ENCODE measurements at places on chromosomes 12 and 14.

- H3K36me3 ChIP-seq, result no peaks in the 10 kb centered on the region
- H3K27me3 ChIP-seq, result peaks cover 12% of the 10 kb centered on the region
- DNase-seq, result no peak
- H3K27ac ChIP-seq, result no peak overlapping the region
- H3K4me3 ChIP-seq, result no peak overlapping the region
- H3K4me1 ChIP-seq, result no peaks in the 10 kb centered on the region
These were observed 11.5 kb downstream of the AK7 start for GRCh38 chr14:96403409-96403808.

GRCh38 chr12:52837413-52837741, 3.3 kb upstream of the KRT79 start:
- peaks cover 26% of the 10 kb centered on the region for H3K27me3 ChIP-seq
- H3K36me3 ChIP-seq, result no peaks in the 10 kb centered on the region
- no peak overlapping the region for H3K27ac ChIP-seq
- no peaks in the 10 kb centered on the region for H3K4me1 ChIP-seq
- DNase-seq, result no peak
- H3K4me3 ChIP-seq, result no peak overlapping the region

GRCh38 chr12:47473091-47473490, 232.7 kb downstream of the RPAP3 start:
- H3K27me3 ChIP-seq, result no peaks in the 10 kb centered on the region
- no peak for DNase-seq
- H3K4me1 ChIP-seq, result no peaks in the 10 kb centered on the region
- peaks cover 4% of the 10 kb centered on the region for H3K36me3 ChIP-seq
- no peak overlapping the region for H3K27ac ChIP-seq

DNA sequence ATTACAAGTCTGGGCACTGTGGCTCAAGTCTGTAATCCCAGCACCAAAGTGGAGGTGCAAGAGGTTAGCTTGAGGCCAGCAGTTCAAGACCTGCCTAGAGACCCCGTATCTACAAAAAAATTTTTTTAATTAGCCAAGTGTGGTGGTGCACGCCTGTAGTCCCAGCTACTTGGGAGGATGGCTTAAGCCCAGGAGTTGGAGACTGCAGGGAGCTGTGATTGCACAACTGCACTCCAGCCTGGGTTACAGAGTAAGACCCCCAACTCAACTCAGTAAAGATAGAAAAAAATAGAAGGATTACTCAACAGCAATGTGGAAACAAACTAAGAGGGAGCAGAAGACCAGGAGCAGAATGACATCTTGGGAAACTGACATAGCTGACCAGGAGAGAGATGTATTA, 13.3 kb downstream of the SBNO1 start:
- DNase-seq, result no peak
- no peaks in the 10 kb centered on the region for H3K27me3 ChIP-seq
- no peak overlapping the region for H3K4me3 ChIP-seq
- peaks cover 17% of the 10 kb centered on the region for H3K4me1 ChIP-seq
- H3K36me3 ChIP-seq, result peaks cover 11% of the 10 kb centered on the region

DNA sequence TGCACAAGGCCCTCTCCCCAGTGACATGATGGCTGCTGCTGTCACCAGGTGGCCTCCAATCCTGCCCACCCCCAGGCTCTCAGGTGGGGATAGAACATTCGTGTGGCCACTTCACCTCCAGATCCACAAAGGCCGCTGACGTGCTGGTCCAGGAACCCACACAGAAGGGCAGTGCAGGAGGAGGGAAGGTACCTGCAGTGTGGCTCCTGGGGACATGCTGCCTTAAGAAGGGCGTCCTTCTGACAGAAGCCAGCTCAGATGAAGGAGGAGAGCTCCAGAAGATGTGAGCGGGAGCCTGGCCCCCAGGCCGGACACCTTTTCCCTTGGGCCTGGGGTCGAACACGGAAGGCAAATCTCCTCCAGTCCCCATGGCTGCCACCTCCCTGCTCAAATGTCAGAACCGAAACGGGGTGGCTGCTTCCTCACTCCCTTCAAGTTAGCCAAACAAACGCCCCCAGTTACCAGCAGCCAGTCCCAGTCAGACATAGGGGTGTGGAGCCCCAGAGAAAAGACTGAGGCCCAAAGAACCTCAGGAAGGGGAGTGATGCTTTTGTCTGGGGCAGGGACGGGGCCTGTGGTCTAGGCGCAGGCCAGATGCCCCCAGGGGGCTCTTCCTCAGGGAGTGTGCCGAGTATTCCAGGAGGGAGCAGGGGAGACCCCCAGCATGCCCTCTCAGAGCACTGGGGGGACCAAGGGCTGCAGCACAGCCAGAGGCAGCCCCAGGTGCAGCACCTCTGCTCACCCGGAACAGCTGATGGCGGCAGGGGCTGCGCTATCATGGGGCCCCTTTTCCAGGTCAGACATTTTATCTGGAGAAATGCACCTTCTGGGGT, 155.9 kb downstream of the CALM1 start:
- no peaks in the 10 kb centered on the region for H3K4me1 ChIP-seq
- H3K27ac ChIP-seq, result no peak overlapping the region
- H3K36me3 ChIP-seq, result no peaks in the 10 kb centered on the region
- DNase-seq, result no peak
- no peak overlapping the region for H3K4me3 ChIP-seq
- peaks cover 4% of the 10 kb centered on the region for H3K27me3 ChIP-seq

GRCh38 chr14:21999402-21999801, 325.8 kb upstream of the OR4E1 start:
- H3K36me3 ChIP-seq, result no peaks in the 10 kb centered on the region
- peaks cover 10% of the 10 kb centered on the region for H3K27me3 ChIP-seq
- DNase-seq, result no peak

GRCh38 chr12:42172441-42173210, 28.0 kb upstream of the GXYLT1 start:
- peak overlapping the region; percentile 0 for H3K4me3 ChIP-seq
- H3K36me3 ChIP-seq, result peaks cover 27% of the 10 kb centered on the region
- H3K27ac ChIP-seq, result peak overlapping the region; percentile 2
- DNase-seq, result no peak
- no peaks in the 10 kb centered on the region for H3K27me3 ChIP-seq

GRCh38 chr14:70192915-70193314, 4.2 kb upstream of the SLC8A3 start:
- H3K4me1 ChIP-seq, result peaks cover 5% of the 10 kb centered on the region
- H3K27me3 ChIP-seq, result peaks cover 27% of the 10 kb centered on the region
- H3K36me3 ChIP-seq, result no peaks in the 10 kb centered on the region

GRCh38 chr12:32471591-32472001, 72.2 kb downstream of the FGD4 start:
- no peak overlapping the region for H3K27ac ChIP-seq
- no peak overlapping the region for H3K4me3 ChIP-seq
- H3K27me3 ChIP-seq, result no peaks in the 10 kb centered on the region
- DNase-seq, result no peak
- no peaks in the 10 kb centered on the region for H3K36me3 ChIP-seq

DNA sequence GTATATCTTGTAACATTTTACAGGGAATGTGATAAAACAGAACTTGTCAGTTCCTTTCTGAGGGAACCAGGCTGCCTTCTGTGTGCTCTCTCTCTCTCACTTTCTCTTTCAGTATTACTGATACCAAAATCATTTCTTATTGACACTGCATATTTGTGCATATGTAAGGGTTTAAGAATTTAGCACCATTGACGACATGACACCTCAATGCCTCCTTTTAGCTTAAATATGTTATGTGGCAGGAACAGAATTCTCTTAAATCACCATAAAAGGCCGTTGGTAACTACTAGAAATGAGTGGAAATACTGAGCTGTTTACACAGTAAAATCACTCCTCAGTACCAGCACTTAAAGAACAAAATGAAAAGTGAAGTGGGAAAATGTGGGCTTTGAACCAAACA, 457.7 kb upstream of the SYT1 start:
- H3K4me1 ChIP-seq, result no peaks in the 10 kb centered on the region
- H3K36me3 ChIP-seq, result no peaks in the 10 kb centered on the region
- H3K27ac ChIP-seq, result no peak overlapping the region
- H3K4me3 ChIP-seq, result no peak overlapping the region
- DNase-seq, result no peak

- H3K27me3 ChIP-seq, result peaks cover 21% of the 10 kb centered on the region
- no peaks in the 10 kb centered on the region for H3K36me3 ChIP-seq
- peaks cover 7% of the 10 kb centered on the region for H3K4me1 ChIP-seq
- DNase-seq, result no peak
These were observed 1.8 kb upstream of the CSRP2 start for GRCh38 chr12:76880519-76881023.

- H3K27ac ChIP-seq, result no peak overlapping the region
- no peak overlapping the region for H3K4me3 ChIP-seq
- H3K36me3 ChIP-seq, result no peaks in the 10 kb centered on the region
- peaks cover 4% of the 10 kb centered on the region for H3K4me1 ChIP-seq
- no peak for DNase-seq
These were observed 35.1 kb upstream of the LTBP2 start for GRCh38 chr14:74647061-74647677.

DNA sequence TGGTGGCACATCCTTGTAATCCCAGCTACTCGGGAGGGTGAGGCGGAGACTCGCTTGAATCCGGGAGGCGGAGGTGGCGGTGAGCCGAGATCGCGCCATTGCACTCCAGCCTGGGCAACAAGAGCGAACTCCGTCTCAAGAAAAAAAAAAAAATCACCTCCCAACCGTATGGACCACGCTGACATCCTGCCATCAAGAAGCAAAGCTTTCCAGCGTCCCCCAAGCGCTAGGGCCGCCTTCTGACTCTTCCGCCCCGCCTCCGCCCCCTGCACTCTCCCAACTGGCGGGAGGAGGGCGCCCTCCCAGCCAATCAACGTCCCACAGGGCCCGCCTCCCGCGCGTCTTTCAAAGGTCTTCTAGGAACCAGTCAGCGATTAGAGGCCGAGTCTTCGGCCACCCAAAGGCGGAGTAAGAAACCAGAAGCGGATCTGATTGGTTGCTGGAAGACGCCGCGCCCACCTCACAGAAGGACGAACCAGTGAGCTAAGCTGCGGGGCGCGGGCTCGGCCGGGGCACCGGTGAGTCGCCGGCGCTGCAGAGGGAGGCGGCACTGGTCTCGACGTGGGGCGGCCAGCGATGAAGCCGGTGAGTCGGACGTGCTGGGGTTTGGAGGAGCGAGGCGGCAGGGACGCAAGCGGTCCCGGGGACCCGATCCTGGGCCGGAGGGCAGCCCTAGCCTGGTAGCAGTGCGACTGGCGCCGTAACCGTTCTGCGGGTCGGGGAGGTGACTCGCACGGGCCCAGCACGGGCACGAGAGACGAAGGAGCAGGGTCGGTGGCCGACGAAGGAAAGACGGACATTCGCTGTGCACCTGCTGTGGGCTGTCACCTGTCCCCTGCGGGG, at the start of gene CDKN3:
TSS of gene CDKN3 (plus strand) at position 515 of the 843 bp plus-strand sequence. CDS start at position 577, 62 bp downstream.
- peak within 1 kb of the TSS; percentile 79 for H3K4me3 ChIP-seq
- H3K27me3 ChIP-seq, result peaks cover under 1% of the 10 kb centered on the region
- H3K27ac ChIP-seq, result peak within 1 kb of the TSS; percentile 18
- no peaks in the 10 kb centered on the region for H3K36me3 ChIP-seq
- peaks cover 8% of the 10 kb centered on the region for H3K4me1 ChIP-seq

- H3K36me3 ChIP-seq, result no peaks in the 10 kb centered on the region
- H3K27me3 ChIP-seq, result no peaks in the 10 kb centered on the region
- DNase-seq, result no peak
- no peaks in the 10 kb centered on the region for H3K4me1 ChIP-seq
These were observed 14.9 kb upstream of the SCAF11 start for GRCh38 chr12:46005151-46005797.

- no peak overlapping the region for H3K4me3 ChIP-seq
- no peaks in the 10 kb centered on the region for H3K4me1 ChIP-seq
- peaks cover 2% of the 10 kb centered on the region for H3K27me3 ChIP-seq
- H3K36me3 ChIP-seq, result no peaks in the 10 kb centered on the region
- H3K27ac ChIP-seq, result no peak overlapping the region
These were observed 34.3 kb upstream of the DCN start for GRCh38 chr12:91216871-91217270.

DNA sequence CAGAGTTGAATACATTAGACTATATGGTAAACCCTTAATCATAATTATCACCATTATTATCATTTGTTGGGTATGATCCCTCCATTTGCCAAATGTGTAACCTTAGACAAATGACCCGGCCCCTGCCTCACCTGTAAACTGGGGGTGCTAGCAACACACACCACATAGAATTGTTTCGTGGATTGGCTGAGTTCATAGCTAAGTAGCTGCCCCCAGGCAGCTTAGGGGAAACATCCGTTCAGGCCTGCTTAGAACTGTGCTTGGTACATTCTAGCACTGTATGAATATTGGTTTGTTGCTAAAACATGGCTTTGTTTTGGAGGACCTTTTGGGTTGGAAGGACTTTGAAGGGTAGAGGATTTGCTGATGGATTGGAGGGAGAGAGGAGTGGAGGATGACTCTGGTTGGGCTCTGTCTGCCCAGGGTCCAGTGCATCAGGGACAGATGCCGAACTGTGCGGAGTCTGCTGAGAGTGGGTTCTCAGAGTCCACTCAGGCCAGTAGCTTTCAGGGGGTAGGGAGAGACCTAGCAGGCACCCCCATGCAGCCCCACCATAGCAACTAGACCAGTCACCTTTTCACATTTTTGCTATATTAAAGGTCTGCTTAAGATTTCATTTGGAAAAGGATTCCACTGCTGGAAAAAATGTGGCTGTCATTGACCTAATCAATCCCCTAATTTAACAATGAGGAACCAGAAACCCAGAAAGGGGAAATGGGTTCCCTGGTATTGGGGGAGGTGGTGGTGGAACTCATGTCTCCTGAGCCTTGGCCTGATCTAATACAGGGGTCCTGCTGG, 2.2 kb downstream of the RIN3 start:
- H3K4me3 ChIP-seq, result peak overlapping the region; percentile 1
- no peak overlapping the region for H3K27ac ChIP-seq
- H3K4me1 ChIP-seq, result peaks cover 20% of the 10 kb centered on the region
- H3K27me3 ChIP-seq, result no peaks in the 10 kb centered on the region
- peaks cover under 1% of the 10 kb centered on the region for H3K36me3 ChIP-seq
- DNase-seq, result no peak

DNA sequence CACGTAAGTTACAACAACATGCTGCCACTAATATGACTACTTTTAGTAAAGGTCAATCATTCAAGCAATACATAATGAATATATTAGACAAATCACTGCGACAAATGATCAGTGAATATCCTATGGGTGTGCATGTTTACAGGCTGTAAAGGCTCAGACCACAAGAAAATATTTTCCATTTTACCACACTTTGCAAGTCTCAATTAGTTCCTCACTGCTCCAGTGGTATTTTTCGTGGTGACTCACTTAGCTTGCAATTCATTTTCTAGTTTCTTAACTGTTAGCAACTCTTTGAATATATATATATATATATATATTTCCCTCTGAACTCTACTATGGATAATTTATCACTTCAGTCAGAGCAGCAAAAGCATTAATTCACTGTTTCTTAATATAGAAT, 96.9 kb downstream of the EML5 start:
- H3K4me1 ChIP-seq, result no peaks in the 10 kb centered on the region
- peaks cover 11% of the 10 kb centered on the region for H3K36me3 ChIP-seq
- H3K4me3 ChIP-seq, result no peak overlapping the region
- no peak for DNase-seq
- no peak overlapping the region for H3K27ac ChIP-seq

Measured in memory B cell (primary cell).